Activated CD8-positive, alpha-beta T cell treated with anti-CD3 and anti-CD28 coated beads, Interleukin-2, amount 10 ng/mL, durations not matched to agents 7 days and 5 days (primary cell): ENCODE measurements at places on chromosomes 16 and 17. TPM values are rescaled to one million over a fixed set of nuclear protein-coding genes. Genes with fewer than 3 reads are reported as not detected.

- no peak for DNase-seq
- peaks cover 19% of the 10 kb centered on the region for H3K4me1 ChIP-seq
- H3K4me3 ChIP-seq = no peak overlapping the region
- H3K27ac ChIP-seq = no peak overlapping the region
- peaks cover 33% of the 10 kb centered on the region for H3K27me3 ChIP-seq
- H3K36me3 ChIP-seq = no peaks in the 10 kb centered on the region
Measured at GRCh38 chr17:32910769-32911168, 17.2 kb upstream of the TMEM98 start.

- H3K4me3 ChIP-seq = no peak overlapping the region
- no peaks in the 10 kb centered on the region for H3K27me3 ChIP-seq
- no peaks in the 10 kb centered on the region for H3K4me1 ChIP-seq
- peaks cover 12% of the 10 kb centered on the region for H3K36me3 ChIP-seq
- no peak for DNase-seq
- no peak overlapping the region for H3K27ac ChIP-seq
Measured at GRCh38 chr16:23424292-23424958, 28.6 kb downstream of the COG7 start.

GRCh38 chr17:319266-319665 lies 33.3 kb downstream of the RPH3AL start:
- H3K36me3 ChIP-seq = no peaks in the 10 kb centered on the region
- no peak overlapping the region for H3K27ac ChIP-seq
- no peak overlapping the region for H3K4me3 ChIP-seq
- no peaks in the 10 kb centered on the region for H3K4me1 ChIP-seq
- no peak for DNase-seq

DNA sequence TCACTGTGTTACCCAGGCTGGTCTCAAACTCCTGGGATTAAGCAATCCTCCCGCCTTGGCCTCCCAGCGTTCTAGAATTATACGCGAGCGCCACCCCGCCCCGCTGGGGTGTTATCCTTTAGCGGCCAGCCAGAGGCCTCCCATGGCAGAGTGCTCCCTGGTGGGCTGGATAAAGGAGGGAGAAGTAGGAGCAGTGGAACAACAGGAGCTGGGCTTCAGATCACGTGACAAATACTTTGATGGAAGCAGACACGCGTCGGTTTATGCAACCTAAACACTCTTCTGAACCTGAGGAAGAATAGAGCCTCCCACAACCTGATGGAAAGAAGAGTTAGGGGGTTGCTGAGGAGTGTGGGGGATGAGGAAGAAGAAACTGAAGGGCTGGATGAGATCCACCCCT lies 2114.0 kb downstream of the TP53TG3F start:
- no peaks in the 10 kb centered on the region for H3K36me3 ChIP-seq
- no peaks in the 10 kb centered on the region for H3K27me3 ChIP-seq
- no peak overlapping the region for H3K4me3 ChIP-seq
- H3K4me1 ChIP-seq = no peaks in the 10 kb centered on the region
- no peak overlapping the region for H3K27ac ChIP-seq
- DNase-seq = no peak

DNA sequence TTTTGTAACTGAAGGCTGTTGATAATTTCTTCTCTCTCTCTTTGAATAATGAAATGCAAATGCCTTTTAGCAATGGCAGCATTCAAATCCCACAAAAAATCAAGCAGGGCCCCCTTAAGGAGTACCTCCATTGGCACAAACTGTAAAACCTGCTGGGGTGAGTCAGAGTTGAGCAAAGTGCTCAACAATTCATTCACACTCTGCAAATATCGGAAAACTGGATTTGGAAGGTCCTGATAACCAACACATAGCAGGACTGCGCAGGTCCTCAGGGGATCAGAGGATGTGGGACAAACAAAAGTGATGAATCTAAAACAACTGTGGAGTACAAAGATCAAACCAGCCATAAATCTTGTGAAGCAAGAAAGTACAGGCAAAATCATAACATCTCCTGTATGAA lies 5.6 kb downstream of the CMTR2 start:
- H3K27me3 ChIP-seq = no peaks in the 10 kb centered on the region
- no peak overlapping the region for H3K27ac ChIP-seq
- no peak overlapping the region for H3K4me3 ChIP-seq
- DNase-seq = no peak
- peaks cover 55% of the 10 kb centered on the region for H3K36me3 ChIP-seq

DNA sequence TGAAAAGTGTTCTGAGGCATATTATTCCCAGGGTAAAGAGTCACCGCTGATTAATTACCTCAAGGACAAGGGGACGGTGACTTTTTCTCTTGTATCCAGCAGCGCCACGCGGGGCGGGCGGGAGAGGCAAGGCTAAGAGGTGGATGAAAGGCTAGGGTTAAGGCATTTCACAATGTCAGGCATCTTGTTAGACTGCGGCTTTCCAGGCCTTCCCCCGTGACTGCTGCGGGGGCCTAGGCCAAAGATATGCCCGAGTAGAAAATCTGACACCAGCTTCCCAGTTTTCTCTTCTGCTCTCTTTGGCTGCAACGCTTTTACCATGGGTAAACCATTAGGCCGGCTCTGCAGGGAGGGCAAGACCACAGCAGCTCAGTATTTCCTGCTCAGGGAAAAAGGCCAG lies 698.2 kb downstream of the MAF start:
- no peaks in the 10 kb centered on the region for H3K36me3 ChIP-seq
- no peak overlapping the region for H3K27ac ChIP-seq
- H3K27me3 ChIP-seq = no peaks in the 10 kb centered on the region
- no peak for DNase-seq

DNA sequence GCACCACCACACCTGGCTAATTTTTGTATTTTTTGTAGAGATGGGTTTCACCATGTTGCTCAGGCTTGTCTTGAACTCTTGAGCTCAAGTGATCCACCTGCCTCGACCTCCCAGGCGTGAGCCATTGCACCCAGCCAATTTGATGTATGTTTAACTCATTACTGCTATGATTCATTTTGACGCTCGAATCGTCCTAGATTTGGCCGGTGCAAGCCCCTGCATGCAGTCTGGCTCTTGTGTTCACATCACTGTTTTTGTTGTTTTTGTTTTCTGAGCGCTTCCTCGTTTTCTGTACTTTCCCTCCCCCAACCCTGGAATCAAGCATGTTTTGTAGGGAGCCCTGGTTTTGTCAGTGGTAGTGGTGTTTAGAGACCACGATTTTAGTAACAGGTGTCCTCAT lies 7.8 kb upstream of the DUS1L start:
- H3K27ac ChIP-seq = no peak overlapping the region
- no peak for DNase-seq
- peaks cover 3% of the 10 kb centered on the region for H3K36me3 ChIP-seq
- H3K4me3 ChIP-seq = no peak overlapping the region
- H3K4me1 ChIP-seq = no peaks in the 10 kb centered on the region

- H3K36me3 ChIP-seq = no peaks in the 10 kb centered on the region
- H3K4me1 ChIP-seq = no peaks in the 10 kb centered on the region
- peaks cover 3% of the 10 kb centered on the region for H3K27me3 ChIP-seq
- DNase-seq = no peak
- H3K4me3 ChIP-seq = no peak overlapping the region
- no peak overlapping the region for H3K27ac ChIP-seq
Measured at GRCh38 chr17:68684949-68685357, 83.8 kb upstream of the FAM20A start.

- H3K4me3 ChIP-seq = peak overlapping the region; percentile 70
- peaks cover 2% of the 10 kb centered on the region for H3K36me3 ChIP-seq
- H3K4me1 ChIP-seq = peaks cover 30% of the 10 kb centered on the region
- H3K27ac ChIP-seq = peak overlapping the region; percentile 79
Measured at GRCh38 chr17:36104701-36105181, 1.1 kb downstream of the CCL4 start.

DNA sequence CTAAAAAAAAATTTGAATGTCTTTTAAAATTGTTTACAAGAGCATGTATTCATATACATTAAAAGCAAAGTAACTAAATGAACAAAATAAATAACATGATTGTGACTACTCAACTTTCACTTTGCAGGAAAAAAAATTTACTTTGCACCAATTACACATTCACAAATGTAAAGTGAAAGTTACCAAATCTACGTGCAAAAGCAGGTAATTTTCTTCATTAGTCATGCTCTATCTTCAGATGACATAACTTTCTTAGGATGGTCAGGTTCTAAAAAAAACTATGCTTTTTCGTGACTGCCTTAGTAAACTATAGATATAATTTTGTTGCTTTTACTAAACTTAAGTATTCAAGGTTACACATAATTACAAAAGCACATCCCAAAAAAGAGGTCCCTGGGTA lies 17.0 kb upstream of the ABCA10 start:
- H3K36me3 ChIP-seq = no peaks in the 10 kb centered on the region
- H3K27ac ChIP-seq = no peak overlapping the region
- H3K27me3 ChIP-seq = no peaks in the 10 kb centered on the region
- no peak for DNase-seq
- H3K4me3 ChIP-seq = no peak overlapping the region

GRCh38 chr17:371583-371982 lies 19.0 kb upstream of the RPH3AL start:
- H3K27me3 ChIP-seq = peaks cover 2% of the 10 kb centered on the region
- DNase-seq = no peak
- H3K27ac ChIP-seq = no peak overlapping the region
- H3K36me3 ChIP-seq = no peaks in the 10 kb centered on the region
- H3K4me3 ChIP-seq = no peak overlapping the region

DNA sequence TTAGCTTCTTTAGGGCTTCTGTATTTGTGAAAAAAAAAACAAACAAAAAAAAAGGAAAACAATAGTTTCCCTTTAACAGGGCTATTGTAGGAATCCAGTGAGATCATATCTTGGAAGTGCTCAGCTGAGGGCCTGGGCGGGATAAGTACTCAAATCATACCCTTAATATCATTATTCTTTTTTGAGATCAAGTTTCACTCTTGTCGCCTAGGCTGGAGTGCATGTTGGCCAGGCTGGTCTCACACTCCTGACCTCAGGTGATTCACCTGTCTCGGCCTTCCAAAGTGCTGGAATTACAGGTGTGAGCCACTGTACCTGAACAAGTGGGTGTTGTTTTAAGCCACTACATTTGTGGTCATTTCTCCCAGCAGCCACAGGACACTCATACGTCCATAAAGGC lies 87.0 kb downstream of the CDH13 start:
- no peak overlapping the region for H3K27ac ChIP-seq
- peaks cover 2% of the 10 kb centered on the region for H3K4me1 ChIP-seq
- peaks cover 27% of the 10 kb centered on the region for H3K27me3 ChIP-seq
- no peak overlapping the region for H3K4me3 ChIP-seq
- no peaks in the 10 kb centered on the region for H3K36me3 ChIP-seq

GRCh38 chr16:77549876-77550275 lies 115.0 kb upstream of the ADAMTS18 start:
- no peak overlapping the region for H3K27ac ChIP-seq
- H3K4me3 ChIP-seq = no peak overlapping the region
- H3K36me3 ChIP-seq = no peaks in the 10 kb centered on the region
- H3K4me1 ChIP-seq = no peaks in the 10 kb centered on the region
- DNase-seq = no peak

DNA sequence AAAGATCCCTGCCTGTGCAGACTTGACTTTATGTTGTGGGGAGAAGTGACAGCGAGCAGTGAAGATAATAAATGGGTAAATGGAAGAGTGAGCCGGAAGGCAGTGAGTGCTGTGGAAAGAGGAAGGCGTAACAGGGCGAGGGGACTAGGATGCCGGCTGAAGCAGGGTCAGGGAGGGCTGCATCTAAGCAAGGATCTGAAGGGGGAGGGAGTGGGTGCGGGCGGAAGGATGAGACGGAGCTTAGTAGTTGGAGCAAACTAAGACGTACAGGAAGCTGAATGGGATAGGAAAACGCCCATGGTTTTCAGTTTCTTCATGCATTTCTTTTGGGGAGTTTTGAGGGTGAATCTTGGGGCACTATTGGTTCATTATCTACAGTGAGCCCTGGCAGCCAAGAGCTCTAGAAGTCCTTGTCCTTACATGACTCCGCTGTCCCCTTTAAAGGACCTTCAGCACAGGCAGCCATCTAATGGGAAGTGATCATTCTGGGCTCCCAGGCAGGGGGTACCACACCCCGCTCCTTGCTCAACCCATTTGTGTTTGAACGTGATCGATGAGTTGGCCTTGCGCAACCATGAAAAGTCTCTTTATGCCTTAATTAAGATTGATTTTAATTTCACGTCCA lies 10.4 kb upstream of the NAT9 start:
- H3K4me3 ChIP-seq = no peak overlapping the region
- no peak for DNase-seq
- peak overlapping the region; percentile 34 for H3K27ac ChIP-seq
- peaks cover 52% of the 10 kb centered on the region for H3K36me3 ChIP-seq
- peaks cover 71% of the 10 kb centered on the region for H3K4me1 ChIP-seq
- no peaks in the 10 kb centered on the region for H3K27me3 ChIP-seq

DNA sequence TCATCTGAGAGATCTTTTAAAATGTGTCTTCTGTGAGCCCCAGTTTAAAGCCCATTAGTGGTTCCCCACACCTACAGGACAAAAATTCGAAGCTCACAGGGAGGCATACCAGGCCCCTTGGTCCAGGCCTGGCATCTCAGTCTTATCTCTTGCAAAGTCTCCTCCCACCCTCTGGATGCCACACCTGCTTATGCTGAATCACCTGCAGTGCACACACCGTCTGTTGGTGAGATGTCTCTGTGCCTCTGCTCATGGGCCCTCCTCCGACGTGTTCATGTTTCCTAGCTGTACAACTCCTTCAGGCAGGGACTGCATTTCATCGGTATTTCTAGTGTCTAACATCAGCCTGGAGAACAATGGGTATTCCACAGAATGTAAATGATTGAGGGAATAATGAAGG lies 41.6 kb downstream of the RNF157 start:
- H3K36me3 ChIP-seq = peaks cover 87% of the 10 kb centered on the region
- no peaks in the 10 kb centered on the region for H3K27me3 ChIP-seq
- H3K4me1 ChIP-seq = peaks cover 80% of the 10 kb centered on the region
- no peak overlapping the region for H3K4me3 ChIP-seq
- peak overlapping the region; percentile 77 for H3K27ac ChIP-seq

- DNase-seq = no peak
- no peak overlapping the region for H3K4me3 ChIP-seq
- no peaks in the 10 kb centered on the region for H3K36me3 ChIP-seq
- H3K27ac ChIP-seq = no peak overlapping the region
- no peaks in the 10 kb centered on the region for H3K4me1 ChIP-seq
- no peaks in the 10 kb centered on the region for H3K27me3 ChIP-seq
Measured at GRCh38 chr16:49681217-49681883, 174.6 kb downstream of the ZNF423 start.

DNA sequence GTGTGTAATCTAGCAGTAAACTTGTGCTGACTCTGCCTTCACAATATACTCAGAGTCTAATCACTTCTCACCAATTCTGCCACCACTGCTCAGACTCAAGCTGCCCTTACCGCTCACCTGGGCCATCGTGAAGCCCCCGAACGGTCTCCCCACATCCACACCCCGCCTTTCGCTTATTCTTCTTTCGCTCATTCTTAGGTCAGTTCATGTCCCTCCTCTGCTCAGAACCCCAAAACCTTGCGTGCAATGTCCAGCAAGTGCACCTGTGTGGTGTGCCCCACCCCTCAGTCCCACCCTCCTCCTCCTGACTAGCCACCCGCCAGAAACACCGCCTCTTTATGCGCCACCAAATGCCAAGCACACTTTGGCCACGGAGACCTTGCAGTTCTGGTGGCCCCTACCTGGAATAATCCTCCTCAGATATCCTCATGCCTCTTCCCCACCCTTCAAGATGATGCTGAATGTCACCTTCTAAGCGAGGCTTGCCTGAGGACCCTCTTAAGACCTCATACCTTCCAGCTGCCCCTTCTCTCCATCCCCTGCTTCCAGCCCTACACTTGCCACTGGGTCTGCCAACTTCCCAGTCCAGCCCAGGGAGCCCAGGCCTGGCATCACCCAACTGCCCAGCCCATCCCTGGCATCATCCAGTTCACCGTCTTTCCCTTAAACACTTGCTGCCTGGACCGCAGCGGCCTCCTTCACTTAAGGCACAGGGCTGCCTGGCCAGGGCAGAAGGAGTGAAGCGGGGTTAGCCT lies 34.3 kb upstream of the RBFOX3 start:
- H3K4me1 ChIP-seq = no peaks in the 10 kb centered on the region
- peaks cover 20% of the 10 kb centered on the region for H3K27me3 ChIP-seq
- no peak overlapping the region for H3K4me3 ChIP-seq
- no peak overlapping the region for H3K27ac ChIP-seq
- no peaks in the 10 kb centered on the region for H3K36me3 ChIP-seq

ENPP7 gene
- total RNA-seq = 0.13 TPM

IRX5 gene
- not detected for total RNA-seq

TAC4 gene
- total RNA-seq = not detected
